Naive B cell (primary cell): ENCODE measurements at places on chromosomes 7 and 10. TPM values are rescaled to one million over a fixed set of nuclear protein-coding genes. Genes with fewer than 3 reads are reported as not detected.

DNA sequence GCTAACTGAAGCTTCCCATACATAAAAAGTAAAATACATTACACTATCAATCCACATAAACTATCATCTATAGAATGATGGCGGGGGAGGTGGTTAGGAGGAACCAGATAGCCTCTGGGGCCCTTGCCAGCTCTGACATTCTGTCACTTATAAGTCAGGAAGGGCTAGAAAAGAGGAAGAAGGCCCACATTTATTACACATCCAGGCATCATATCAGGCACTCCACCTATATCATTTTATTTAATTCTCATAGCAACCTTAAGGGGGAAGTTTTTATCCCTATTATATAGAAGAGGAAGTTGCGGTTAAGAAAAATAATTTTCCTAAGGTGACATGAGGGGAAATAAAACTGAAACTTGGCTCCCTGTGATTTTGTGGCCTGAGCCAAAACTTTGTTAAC lies 29.9 kb downstream of the HEPACAM2 start:
- peaks cover 20% of the 10 kb centered on the region for H3K27me3 ChIP-seq
- peak overlapping the region; percentile 7 for H3K27ac ChIP-seq
- DNase-seq: no peak
- H3K36me3 ChIP-seq: no peaks in the 10 kb centered on the region

DNA sequence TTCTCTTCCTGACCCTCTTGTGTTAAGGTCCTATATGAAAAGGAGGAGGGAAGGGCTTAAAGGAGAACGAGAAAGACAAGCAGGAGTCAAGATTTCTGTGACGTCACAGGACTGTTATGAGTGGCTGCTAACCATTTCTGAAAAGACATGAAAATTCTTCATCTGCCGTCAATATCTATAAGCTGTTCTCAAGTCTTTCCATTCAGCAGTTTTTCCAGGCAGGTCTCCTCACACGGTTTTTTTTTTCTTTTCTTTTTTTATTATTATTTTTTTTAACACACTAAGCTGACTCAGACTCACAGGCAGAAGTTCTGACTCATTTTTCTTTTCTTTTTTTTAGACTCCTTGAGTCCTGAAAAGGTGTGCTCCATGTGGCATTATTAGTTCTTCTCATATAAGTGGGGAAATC lies 72.0 kb downstream of the DGKI start:
- H3K27me3 ChIP-seq: peaks cover 4% of the 10 kb centered on the region
- H3K27ac ChIP-seq: no peak overlapping the region
- H3K36me3 ChIP-seq: no peaks in the 10 kb centered on the region
- DNase-seq: no peak
- no peaks in the 10 kb centered on the region for H3K4me1 ChIP-seq

DNA sequence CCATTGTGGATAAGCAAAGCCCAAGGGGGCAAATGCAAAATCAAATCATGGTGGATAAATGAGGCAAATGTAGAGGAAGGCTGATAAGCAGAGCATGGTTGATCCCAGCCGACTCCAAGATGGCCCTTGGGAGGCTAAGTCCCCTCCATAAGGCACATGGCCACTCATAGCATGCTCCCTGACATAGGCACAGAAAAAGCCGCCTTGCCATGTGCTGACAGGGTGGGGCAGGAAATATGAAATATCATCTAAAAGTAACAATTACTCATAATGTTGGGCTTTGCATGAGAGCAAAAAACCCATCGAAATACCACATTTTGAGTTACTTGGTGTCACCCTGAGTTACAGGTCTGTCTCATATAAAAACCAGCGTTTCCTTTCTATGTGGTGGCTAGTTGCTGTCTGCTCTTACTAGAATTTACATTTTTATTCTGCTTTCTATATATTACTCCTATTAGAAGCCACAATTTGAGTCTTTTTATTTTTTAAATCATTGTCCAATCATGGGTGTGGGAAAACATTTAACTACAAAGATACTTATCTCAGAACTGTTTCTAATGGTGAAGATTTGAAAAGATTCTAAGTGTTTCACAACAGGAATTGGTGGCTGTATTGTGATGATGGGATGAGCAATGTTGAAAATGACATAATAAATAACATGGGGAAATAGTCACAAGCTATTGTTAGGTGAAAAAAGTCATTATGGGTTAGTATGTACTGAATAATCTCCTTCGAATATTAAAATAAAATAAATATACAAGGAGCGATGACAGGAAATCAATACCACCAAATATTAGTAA lies 102.7 kb downstream of the CUBN start:
- H3K27ac ChIP-seq: no peak overlapping the region
- peaks cover 11% of the 10 kb centered on the region for H3K4me1 ChIP-seq
- no peak overlapping the region for H3K4me3 ChIP-seq
- DNase-seq: no peak
- H3K36me3 ChIP-seq: no peaks in the 10 kb centered on the region

DNA sequence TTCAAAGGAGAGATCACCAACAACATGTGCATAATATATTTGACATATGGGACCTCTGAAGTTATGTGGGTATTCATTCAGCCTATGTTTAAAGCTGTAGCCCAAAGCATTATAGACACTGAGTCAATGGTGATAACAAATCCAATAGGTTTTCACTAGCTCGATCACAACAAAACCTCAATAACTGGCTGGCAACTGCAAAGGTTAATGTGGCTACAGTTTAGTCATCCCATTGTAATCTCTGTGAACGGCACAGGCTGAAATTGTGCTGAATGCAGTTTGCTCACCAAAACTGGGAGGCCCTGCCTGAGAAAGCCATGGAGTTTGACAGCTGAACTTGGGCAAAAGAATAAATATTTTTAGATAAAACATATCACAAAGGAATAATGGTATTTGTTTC lies 152.4 kb upstream of the ADO start:
- H3K27me3 ChIP-seq: peaks cover 17% of the 10 kb centered on the region
- H3K36me3 ChIP-seq: peaks cover 4% of the 10 kb centered on the region
- no peak for DNase-seq
- no peak overlapping the region for H3K4me3 ChIP-seq
- H3K27ac ChIP-seq: no peak overlapping the region

DNA sequence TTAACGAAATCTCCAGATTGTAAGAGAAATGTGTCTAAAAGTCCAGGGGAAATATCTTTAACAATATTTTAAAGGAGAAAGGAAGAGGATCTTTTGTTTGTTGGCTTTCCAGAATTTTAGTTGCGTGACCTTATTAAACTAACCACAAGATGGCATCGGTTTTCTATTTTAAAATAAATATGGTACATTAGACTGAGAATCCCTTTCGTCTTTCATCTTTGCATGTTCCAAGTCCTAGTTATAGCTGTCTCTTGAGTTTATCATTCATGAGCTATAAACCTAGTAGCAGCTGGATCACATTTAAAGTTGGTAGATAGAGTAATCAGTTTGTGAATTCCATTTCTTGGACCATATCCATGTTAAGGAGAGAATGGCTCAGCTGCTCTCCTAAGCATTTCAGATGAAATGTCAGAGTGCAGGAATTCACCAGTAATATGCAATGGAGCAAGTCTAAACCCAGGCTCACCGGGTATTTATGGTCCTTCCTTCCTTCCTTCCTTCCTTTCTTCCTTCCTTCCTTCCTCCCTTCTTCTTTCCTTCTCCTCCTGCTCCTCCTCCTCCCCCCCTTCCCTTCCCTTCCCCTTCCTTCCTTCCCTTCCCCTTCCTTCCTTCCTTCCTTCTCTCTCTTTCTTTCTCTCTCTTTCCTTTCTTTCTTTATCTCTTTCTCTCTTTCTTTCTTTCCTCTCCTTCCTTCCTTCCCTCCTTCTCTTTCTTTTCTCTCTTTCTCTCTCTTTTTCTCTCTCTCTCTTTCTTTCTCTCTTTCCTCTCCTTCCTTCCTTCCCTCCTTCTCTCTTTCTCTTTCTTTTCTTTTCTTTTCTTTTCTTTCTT lies 57.8 kb upstream of the RAB18 start:
- peak; percentile 5 for DNase-seq
- peaks cover 9% of the 10 kb centered on the region for H3K4me1 ChIP-seq
- H3K27me3 ChIP-seq: peaks cover 8% of the 10 kb centered on the region
- H3K4me3 ChIP-seq: no peak overlapping the region
- no peaks in the 10 kb centered on the region for H3K36me3 ChIP-seq

GRCh38 chr7:77461246-77461645 lies 45.1 kb upstream of the GSAP start:
- no peaks in the 10 kb centered on the region for H3K36me3 ChIP-seq
- H3K4me3 ChIP-seq: no peak overlapping the region
- H3K27ac ChIP-seq: no peak overlapping the region
- DNase-seq: no peak

DNA sequence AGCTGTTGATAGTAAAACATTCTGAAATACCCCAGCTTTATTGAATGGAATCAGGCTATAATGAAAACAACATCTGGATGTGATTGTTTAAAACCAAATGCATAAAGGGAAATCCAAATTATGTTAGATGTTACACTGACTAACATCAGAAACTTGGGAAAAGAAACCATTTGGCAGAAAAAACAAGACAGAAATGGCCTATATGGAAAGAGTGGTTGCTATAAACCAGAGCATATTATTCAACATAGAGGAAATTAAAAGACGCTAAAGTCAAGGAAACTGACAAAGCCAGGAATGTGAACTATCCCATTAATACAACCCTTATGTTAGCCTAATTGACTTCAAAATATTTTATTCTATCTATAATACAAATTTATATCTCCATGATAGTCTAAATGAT lies 53.0 kb upstream of the CABCOCO1 start:
- no peak overlapping the region for H3K27ac ChIP-seq
- no peak overlapping the region for H3K4me3 ChIP-seq
- DNase-seq: no peak
- H3K27me3 ChIP-seq: peaks cover 8% of the 10 kb centered on the region

GRCh38 chr10:51034769-51035168 lies 39.5 kb upstream of the PRKG1 start:
- H3K4me3 ChIP-seq: no peak overlapping the region
- DNase-seq: no peak
- no peaks in the 10 kb centered on the region for H3K36me3 ChIP-seq
- peaks cover 10% of the 10 kb centered on the region for H3K27me3 ChIP-seq
- H3K4me1 ChIP-seq: no peaks in the 10 kb centered on the region
- H3K27ac ChIP-seq: no peak overlapping the region

GRCh38 chr7:112130729-112131410 lies 75.3 kb downstream of the DOCK4 start:
- DNase-seq: no peak
- no peak overlapping the region for H3K27ac ChIP-seq
- no peaks in the 10 kb centered on the region for H3K27me3 ChIP-seq
- no peaks in the 10 kb centered on the region for H3K36me3 ChIP-seq
- H3K4me3 ChIP-seq: no peak overlapping the region

DNA sequence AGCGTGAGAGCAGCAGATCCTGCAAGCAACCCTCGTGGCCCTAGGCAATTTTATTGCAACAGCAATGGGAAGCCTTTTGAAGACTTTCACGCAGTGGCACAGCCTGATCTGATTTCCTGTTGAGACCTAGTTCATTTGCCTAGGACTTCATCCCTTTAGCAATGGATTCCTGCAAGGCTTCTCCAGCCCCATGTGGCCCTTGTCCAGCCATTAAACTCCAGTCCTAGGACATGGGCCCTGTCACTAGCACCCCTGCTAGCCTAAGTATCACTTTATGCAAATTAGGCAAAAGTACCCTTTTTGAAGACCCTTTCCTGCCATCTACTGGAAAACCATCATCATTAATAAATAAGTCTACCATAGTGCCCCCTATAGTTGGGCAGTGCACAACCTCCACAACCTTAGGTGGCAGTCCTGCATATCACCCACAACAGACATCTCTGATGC lies 379.4 kb downstream of the GALNT17 start:
- no peaks in the 10 kb centered on the region for H3K27me3 ChIP-seq
- no peak overlapping the region for H3K27ac ChIP-seq
- H3K4me1 ChIP-seq: no peaks in the 10 kb centered on the region
- DNase-seq: no peak

DNA sequence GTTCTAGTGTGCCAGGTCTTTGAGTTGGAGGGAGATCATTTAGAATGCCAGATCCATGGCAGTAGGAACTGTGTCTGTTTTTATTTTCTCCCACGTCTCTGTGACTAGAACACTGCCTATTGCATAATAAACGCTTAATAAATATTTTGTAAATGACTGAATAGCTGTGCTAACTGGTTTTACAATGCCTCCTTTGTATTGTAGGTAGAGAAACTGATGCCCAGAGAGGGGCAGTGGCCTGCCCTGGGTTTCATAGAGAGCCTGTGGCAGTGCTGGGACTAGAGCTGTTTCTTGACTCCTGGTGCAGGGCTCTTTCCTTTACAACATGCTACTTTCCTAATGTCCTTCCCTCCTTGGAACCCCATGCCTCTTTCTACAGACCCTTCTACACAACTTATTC lies 2.5 kb downstream of the TAS2R5 start:
- no peaks in the 10 kb centered on the region for H3K4me1 ChIP-seq
- H3K27me3 ChIP-seq: no peaks in the 10 kb centered on the region
- H3K27ac ChIP-seq: no peak overlapping the region
- H3K36me3 ChIP-seq: peaks cover 17% of the 10 kb centered on the region

- DNase-seq: no peak
- no peak overlapping the region for H3K4me3 ChIP-seq
- no peaks in the 10 kb centered on the region for H3K36me3 ChIP-seq
- H3K27ac ChIP-seq: no peak overlapping the region
- H3K27me3 ChIP-seq: peaks cover 10% of the 10 kb centered on the region
Observed at GRCh38 chr10:131738396-131738735, 162.4 kb upstream of the PPP2R2D start.

- no peak for DNase-seq
- no peak overlapping the region for H3K4me3 ChIP-seq
- peaks cover 59% of the 10 kb centered on the region for H3K36me3 ChIP-seq
- no peak overlapping the region for H3K27ac ChIP-seq
Observed at GRCh38 chr10:38118072-38118807, 24.1 kb downstream of the ZNF37A start.

DNA sequence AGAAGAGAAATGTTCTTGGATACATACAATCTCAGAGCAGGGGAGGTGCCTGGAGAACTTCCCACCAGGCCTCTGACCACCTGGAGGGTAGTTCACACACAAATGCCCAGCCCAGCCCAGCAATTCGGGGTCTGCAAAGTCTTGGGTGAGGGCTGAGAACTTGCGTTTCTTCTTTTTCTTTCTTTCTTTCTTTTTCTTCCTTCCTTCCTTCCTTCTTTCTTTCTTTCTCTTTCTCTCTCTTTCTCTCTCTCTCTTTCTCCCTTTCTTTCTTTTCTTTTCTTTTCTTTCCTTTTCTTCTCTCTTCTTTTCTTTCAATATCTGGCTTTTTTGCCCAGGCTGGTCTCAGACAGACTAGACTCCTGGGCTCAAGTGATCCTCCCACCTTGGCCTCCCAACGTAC lies 22.4 kb downstream of the NPC1L1 start:
- H3K27me3 ChIP-seq: no peaks in the 10 kb centered on the region
- H3K4me1 ChIP-seq: no peaks in the 10 kb centered on the region
- peaks cover under 1% of the 10 kb centered on the region for H3K36me3 ChIP-seq
- no peak overlapping the region for H3K27ac ChIP-seq

- H3K4me1 ChIP-seq: peaks cover 42% of the 10 kb centered on the region
- H3K27ac ChIP-seq: no peak overlapping the region
- H3K27me3 ChIP-seq: no peaks in the 10 kb centered on the region
- no peaks in the 10 kb centered on the region for H3K36me3 ChIP-seq
- DNase-seq: no peak
Observed at GRCh38 chr7:101743995-101744360, 73.4 kb upstream of the CUX1 start.

Gene SLC16A9
- 0.12 TPM for polyA plus RNA-seq

Gene PALD1
- 0.49 TPM for polyA plus RNA-seq

Gene VGF
- polyA plus RNA-seq: not detected

Gene CPED1
- 0.17 TPM for polyA plus RNA-seq

Gene MSMB
- not detected for polyA plus RNA-seq

Gene SORCS1
- polyA plus RNA-seq: not detected

Gene CLCN1
- polyA plus RNA-seq: not detected

Gene ADARB2
- polyA plus RNA-seq: not detected

Gene DOCK4
- polyA plus RNA-seq: not detected

Gene NEUROG3
- polyA plus RNA-seq: not detected

Gene RAB19
- polyA plus RNA-seq: not detected

Gene PDGFA
- polyA plus RNA-seq: 0.12 TPM

Gene GNAT3
- not detected for polyA plus RNA-seq
